ENCODE measurements at places on chromosomes 6 and 20. TPM values are rescaled to one million over a fixed set of nuclear protein-coding genes. Genes with fewer than 3 reads are reported as not detected.

PLG gene
- not detected for total RNA-seq

SMOC2 gene
- not detected for total RNA-seq

LYRM4 gene
- 17.7 TPM for total RNA-seq

TBXT gene
- not detected for total RNA-seq

DNAH8 gene
- not detected for total RNA-seq

PROCR gene
- 30.6 TPM for total RNA-seq

GUCA1A gene
- 2.2 TPM for total RNA-seq

GRIK2 gene
- 1.2 TPM for total RNA-seq

RBM24 gene
- 0.11 TPM for total RNA-seq

HLA-G gene
- 1.8 TPM for total RNA-seq

MLN gene
- not detected for total RNA-seq

BCAS1 gene
- total RNA-seq, result 0.11 TPM

CGA gene
- total RNA-seq, result not detected

KHDC1 gene
- total RNA-seq, result 5.5 TPM

HUS1B gene
- total RNA-seq, result 0.22 TPM

ADA gene
- 2.4 TPM for total RNA-seq

GINS1 gene
- total RNA-seq, result 7.7 TPM

EFCAB8 gene
- not detected for total RNA-seq

LPIN3 gene
- total RNA-seq, result 15.6 TPM

KCNB1 gene
- total RNA-seq, result not detected

FAM83D gene
- 6.5 TPM for total RNA-seq

POM121L2 gene
- not detected for total RNA-seq

PYGB gene
- total RNA-seq, result 89.8 TPM

PDE10A gene
- 58.9 TPM for total RNA-seq

ARMC2 gene
- total RNA-seq, result 1.6 TPM

SRPK1 gene
- 166 TPM for total RNA-seq

CRISP3 gene
- total RNA-seq, result not detected

CTAGE9 gene
- 0.11 TPM for total RNA-seq

GSTA2 gene
- total RNA-seq, result not detected

NRN1 gene
- not detected for total RNA-seq

VGLL2 gene
- total RNA-seq, result not detected

TNXB gene
- total RNA-seq, result 255 TPM

PRL gene
- not detected for total RNA-seq

RAB5IF gene
- total RNA-seq, result 71.0 TPM

DYNLT2 gene
- 0.98 TPM for total RNA-seq

NKX2-2 gene
- total RNA-seq, result not detected

MYT1 gene
- total RNA-seq, result not detected

SNAP91 gene
- under 0.01 TPM for total RNA-seq

SYNE1 gene
- total RNA-seq, result 74.6 TPM
